CD4-positive, alpha-beta T cell treated with Interleukin-21 for 1 hour (primary cell): ENCODE measurements at places on chromosomes 3 and 15.

GRCh38 chr3:53570709-53571108 lies 76.3 kb downstream of the CACNA1D start:
- DNase-seq, result no peak

DNA sequence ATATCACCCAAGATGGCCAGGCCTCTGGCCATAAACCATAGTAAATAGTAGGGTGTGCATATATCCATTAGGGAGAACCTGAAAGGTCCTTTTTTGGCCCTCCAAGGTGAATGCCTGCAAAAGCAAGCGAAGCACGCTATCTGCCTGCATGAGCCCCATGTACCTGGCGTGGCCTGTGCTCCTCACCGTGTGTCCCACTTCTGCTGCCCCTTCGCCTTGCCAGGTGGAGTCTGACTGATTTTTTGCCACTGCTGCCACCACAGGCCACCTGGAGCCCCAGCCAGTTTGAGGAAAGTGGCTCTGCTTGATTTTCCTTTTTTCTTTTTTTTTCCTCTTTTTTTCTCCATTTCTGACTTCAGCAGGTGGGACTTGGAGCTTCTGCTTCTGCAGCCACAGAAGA lies 139.7 kb downstream of the SNRPN start:
- DNase-seq, result no peak

DNA sequence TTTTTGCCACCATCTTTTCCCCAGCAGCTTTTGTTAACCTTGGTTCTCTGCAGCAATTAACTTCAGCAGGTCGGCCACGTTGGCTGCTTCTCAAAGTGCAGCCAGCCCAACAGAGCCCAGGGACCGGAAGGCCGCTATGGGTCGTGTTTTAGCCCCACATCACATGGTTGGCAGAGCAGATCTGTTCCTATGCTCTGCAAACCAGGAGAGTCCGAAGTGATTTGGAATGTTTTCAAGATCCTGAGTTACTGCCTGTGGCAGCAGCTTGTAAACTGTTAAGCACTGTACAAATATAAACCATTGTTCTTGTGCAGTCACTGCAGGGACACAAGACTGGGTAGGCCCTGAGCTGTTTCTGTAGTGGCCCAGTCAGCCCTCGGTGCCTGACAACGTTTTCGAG lies 69.6 kb upstream of the MYZAP start:
- no peak for DNase-seq

GRCh38 chr3:102183186-102183585 lies 251.6 kb upstream of the ZPLD1 start:
- DNase-seq, result no peak

DNA sequence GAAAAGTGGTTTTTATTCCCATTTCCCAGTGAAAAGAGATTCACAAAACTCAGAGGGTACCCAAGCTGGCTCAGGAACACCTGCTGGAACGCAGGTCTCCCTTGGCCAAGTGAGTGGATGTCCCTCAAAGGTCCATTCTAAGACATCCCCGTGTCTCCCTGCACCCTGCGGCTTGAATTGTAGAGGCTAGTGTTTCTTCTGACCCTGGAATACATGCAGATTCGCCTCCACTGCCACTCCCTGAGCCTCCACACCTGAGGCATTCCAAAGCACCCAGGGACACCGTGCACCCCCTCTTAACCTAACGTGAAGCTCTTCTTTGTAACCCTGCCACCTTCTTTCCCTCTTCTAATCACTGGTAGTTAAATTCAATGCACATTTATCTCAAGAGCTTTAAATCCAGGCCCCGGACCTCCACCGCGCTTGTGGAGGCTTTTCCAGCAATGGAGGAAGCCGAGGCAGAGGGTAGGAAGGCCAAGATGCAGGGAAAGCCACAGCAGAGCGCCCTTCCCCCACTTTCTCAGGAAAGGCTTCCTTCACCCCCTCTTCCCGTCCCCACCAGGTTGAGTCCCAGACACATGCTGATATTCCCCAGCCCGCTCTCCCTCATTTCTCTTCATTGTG lies 590 bp upstream of the ITGA11 start:
- DNase-seq, result no peak

DNA sequence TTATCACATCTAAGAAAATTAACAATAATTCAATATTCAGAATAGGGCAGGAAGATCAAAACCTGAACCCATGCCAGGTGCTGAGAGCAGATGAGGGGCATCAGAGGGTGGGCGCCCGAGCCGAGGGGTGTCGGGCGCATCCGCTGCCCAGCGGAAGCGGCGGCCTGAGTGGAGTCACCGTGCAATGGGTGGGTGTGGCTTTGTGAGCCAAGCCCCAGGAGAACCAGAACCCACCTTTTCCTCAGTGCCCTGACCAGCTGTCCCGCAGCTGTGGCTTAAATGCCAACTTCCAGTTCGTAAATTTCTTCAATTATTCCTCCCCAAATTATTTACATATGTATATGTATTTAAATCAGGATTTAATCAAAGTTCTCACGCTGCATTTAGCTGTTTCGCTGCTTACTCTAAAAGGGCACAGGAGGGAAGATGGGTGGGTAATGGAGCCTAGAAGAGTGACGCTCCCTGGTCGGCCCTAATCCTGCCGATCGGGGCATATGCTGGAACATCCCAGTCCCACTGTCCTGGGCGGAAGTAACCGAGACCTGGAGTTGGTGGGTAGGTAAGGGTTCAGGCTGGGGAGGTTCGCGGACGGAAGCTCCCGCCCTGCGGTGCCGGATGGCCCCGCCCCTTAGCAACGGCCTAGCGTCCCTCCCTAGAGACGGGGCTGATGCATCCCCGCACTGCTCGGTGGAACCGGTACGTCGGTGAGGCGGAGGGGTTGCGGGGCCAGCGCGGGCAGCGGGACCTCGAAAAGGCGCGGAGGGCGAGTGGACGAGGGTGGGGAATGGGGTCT lies 1.3 kb downstream of the DNAH1 start:
- DNase-seq, result peak; percentile 75

GRCh38 chr3:100605358-100605757 lies 4.0 kb upstream of the ADGRG7 start:
- DNase-seq, result no peak

DNA sequence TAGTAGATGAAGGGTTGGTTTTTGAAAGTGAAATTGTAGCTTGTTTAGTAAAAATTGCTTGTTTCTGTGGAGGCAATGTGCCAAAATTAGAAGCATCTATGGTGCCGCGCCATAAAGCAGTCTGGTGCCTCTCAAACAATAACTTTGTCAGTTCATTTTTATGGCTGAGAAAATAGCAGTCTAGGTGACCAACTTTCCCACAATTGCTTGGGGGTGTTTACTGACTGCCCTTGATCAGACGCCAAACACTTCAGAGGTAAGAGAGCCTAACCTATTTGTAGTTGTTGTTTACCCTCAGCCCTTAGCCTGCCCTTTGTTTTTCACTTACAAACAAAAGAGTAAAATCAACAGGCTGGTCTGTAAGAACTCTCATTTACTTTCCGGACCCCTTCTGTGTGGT lies 174.5 kb downstream of the FNDC3B start:
- DNase-seq, result no peak

DNA sequence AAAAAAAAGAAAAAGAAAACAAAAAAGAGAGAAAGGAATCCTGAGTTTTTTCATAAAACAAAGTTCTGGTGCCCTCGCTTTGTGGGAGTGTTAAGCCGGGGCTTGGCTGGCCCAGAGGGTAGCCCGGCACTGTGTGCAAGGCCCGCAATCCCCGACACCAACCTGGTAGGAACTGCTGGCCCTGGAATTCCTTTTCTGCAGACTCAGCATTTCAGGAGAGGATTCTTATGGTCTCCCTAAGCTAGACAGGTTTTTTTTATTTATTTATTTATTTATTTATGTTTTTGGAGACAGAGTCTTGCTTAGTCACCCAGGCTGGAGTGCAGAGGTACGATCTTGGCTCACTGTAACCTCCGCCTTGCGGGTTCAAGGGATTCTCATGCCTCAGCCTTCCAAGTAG lies 238.8 kb downstream of the PDCD6IP start:
- DNase-seq, result no peak

- DNase-seq, result no peak
Measured at GRCh38 chr3:78052746-78053145, 1012.8 kb downstream of the ROBO2 start.

DNA sequence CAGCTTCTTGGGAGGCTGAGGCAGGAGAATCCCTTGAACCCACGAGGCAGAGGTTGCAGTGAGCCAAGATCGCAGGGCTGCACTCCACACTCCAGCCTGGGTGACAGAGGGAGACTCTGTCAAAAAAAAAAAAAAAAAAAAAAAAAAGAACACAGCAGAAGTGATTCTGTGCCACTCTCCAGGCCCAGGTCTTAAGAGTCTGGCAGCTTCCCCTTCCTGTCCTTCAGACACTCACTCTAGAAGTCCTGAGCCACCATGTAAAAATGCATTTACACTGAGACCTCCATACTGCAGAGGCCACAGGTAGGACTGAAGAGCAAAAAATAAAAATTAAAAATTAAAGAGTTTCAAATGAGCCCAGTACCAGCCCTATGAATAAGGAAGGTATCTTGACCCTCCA lies 11.8 kb upstream of the CDV3 start:
- no peak for DNase-seq

DNA sequence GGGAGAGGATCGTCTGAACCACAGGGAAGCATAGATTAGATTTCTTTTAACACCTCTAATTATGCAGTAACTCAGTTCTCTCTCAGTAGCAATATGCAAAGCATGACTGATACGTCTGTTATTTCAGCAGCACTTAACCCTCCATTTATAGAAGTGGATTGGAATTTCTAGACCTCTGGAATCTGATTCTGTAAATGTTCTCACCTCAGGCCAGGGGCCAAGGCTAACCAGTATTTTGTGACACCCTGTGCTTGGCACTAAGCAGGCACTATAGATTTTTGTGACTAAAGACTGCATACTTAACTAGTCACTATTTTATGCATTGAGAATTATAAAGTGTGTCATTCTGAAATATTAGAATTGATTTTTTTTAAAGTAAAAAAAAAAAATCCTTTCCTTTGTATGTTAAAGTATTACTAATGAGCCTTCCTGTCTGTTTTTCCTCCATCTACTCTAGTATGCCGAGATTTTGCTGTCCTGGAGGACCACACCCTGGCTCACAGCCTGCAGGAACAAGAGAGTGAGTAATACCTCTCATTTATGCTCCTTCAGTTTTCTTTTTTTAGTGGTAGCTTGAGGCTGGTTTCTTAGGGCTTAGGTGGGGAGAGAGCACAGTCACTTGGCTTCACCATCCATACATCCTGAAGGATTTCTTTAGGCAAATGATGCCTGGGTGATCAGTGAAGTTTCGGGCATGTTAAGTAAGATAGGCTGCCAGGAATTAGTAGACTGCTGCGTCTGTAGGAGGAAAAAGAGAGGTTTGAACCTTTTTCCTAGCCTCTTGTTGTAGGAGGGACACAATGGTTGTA lies 26.5 kb upstream of the UTS2B start:
- DNase-seq, result no peak

DNA sequence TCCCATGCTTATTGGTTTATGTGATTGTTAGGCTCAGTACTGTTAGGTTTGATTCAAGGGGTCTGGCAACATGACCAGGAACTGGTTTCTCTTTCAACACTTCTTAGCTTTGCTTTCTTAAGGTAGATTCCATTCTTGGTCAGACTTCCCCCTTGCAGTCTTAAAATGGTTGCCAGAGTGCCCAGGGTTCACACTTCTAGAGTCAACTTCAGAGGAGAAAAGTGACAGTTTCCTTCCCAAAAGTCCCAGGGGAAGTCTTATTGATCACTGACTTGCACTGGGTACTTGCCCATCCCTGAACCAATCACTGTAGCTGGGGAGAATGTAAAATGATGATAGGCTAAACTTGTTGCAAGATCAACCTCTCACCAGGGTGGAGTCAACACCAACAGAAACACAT lies 14.1 kb downstream of the MGLL start:
- DNase-seq, result no peak

- no peak for DNase-seq
Measured at GRCh38 chr3:128873244-128874022, 6.0 kb upstream of the ACAD9 start.

DNA sequence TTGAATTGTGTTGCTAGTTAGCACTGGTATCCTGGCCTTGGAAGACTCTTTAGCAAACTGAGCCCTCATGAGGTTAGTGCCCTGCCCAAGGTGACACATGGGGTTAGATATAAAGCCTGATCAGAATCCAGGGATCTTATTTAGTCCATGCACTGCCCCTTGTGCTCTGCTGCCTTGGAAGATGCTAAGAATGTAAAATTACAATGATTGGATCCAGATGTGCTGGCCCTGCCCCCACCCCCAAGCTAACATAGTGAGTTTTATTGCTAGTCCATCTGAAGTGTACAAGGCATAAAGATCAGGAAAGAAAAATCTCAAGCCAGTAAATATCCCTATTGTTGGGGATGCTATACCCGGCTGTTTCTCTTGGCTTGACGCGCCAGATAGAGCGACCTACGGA lies 248.1 kb upstream of the C2CD4B start:
- DNase-seq, result no peak

- no peak for DNase-seq
Measured at GRCh38 chr3:158381262-158381868, 189.6 kb upstream of the MLF1 start.

DNA sequence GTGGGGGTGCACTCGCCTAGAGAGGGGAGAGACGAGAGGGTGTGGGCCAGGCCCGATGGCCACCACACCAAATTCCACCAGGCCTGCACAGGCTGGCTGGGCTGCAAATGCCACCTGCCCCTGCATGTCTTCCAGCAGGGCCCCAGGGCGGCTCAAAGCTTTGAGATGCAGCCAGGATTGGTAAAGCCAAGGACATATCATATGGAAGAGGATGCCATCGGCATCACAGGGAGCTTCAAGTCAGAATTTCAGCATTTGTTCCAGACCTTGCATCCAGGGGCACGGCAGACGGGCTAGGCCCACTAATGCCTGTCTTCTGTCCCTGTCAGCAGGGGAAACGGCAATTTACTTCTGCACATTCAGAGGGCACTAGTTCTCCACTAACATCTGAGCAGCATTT lies 97.8 kb downstream of the NUP210 start:
- no peak for DNase-seq

DNA sequence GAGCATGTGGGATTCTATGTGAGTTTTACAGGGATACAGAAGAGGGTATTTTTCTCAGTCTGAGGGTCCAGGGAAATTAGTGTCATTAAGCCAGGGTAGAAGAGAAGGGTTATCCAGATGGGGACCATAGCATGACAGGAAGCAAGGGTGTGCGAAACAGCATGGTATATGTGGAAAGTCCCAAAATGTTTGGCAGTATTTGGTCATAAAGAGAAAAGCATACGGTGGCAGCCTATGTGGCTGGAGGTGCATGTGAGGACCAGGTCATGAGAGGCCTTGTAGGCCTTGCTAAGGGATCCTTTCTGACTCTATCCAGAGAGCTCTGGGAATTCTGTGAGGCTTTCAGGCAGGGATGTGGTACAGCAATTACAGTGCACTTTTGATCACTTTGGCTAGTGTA lies 411.4 kb downstream of the AGBL1 start:
- no peak for DNase-seq

GRCh38 chr15:101120987-101121386 lies 130.9 kb downstream of the CHSY1 start:
- no peak for DNase-seq

GRCh38 chr15:80093854-80094418 lies 34.5 kb downstream of the ZFAND6 start:
- no peak for DNase-seq

DNA sequence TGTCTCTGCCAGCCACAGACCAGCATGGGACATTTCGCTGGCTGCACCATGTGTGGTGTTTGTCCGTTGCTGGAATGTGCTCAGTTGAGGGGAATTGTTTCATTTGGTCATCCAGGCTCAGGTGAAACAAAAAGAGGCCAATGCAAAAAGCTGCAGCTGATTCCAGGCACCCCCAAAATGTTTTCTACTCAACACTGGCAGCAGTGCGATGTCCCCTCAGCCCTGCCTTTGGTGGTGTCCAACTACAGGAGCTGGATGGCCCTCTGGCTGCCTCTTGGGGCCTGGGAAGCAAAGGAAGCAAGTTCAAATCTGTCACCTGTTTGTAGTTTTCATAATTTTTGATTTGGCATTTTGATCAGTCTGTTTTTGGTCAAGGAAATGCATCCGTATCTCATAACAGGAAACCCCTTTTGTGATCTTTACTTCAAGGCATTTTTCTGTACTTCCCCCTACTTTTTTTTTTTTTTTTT lies 141.8 kb downstream of the EEFSEC start:
- DNase-seq, result peak; percentile 54
